ENCODE measurements at places on chromosomes 7 and 10.

- no peaks in the 10 kb centered on the region for H3K36me3 ChIP-seq
- DNase-seq, result no peak
- H3K27ac ChIP-seq, result no peak overlapping the region
- no peak overlapping the region for H3K4me3 ChIP-seq
- H3K27me3 ChIP-seq, result no peaks in the 10 kb centered on the region
Measured at GRCh38 chr10:110273474-110273873, 31.2 kb downstream of the SMNDC1 start.

DNA sequence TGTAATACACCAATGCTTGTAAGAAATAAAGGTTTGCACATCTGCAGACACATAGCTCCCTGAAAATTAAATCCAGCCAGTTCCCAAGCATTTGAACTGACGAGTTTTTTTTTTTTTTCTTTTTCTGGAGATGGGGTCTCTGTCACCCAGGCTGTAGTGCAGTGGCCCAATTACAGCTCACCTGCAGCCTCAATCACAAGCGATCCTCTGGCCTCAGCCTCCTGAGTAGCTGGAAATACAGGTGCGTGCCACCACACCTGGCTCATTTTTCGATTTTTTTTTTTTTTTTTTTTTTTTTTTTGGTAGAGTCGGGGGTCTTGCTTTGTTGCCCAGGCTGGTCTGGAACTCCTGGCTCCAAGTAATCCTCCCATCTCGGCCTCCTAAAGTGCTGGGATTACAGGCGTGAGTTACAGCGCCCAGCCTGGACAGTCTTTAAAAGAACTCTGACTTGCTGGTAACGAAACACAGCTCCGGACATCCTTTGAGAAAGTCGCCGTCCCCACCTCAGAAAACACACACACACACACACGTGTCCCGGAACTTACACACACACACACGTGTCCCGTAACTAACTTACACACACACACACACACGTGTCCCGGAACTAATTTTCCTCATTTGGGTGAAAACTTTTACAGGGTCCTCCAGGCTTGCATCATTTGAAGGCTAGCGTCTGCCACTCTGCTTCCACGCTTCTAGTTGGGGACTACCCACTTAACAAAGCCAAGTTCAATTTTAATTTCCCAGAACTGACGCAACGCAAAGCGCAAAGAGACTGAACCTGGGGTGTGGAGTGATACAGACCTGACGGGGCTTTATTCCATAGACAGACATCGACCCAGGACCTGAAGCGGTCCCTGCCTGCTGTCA is 18.6 kb downstream of the OCM2 start:
- peak overlapping the region; percentile 86 for H3K4me3 ChIP-seq
- no peaks in the 10 kb centered on the region for H3K27me3 ChIP-seq
- DNase-seq, result no peak
- peak overlapping the region; percentile 81 for H3K27ac ChIP-seq
- peaks cover 17% of the 10 kb centered on the region for H3K4me1 ChIP-seq

DNA sequence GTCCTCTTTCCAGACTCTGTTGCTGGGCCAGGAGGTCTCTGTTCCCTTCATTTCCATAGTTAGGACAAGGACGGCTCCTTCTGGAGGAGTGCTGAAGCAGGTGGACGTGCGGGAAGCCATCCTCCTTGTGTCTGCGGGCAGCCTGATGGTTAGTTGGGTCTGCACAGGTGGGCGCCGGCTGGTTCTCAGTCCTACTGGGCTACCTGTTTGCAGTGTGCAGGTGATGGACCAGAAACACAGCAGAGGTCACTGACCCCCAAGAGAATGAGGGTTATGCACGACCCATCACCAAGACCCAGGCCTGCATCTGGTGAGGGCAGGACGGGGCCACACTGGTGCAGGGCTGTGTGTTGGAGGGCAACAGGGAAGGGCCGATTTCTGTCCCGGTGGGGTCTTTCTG is 7.8 kb downstream of the RARRES2 start:
- DNase-seq, result no peak
- H3K36me3 ChIP-seq, result peaks cover 93% of the 10 kb centered on the region
- peak overlapping the region; percentile 22 for H3K27ac ChIP-seq

GRCh38 chr7:147465223-147465622 is 1125.3 kb upstream of the C7orf33 start:
- no peak overlapping the region for H3K27ac ChIP-seq
- no peak for DNase-seq
- H3K27me3 ChIP-seq, result no peaks in the 10 kb centered on the region
- H3K36me3 ChIP-seq, result no peaks in the 10 kb centered on the region

DNA sequence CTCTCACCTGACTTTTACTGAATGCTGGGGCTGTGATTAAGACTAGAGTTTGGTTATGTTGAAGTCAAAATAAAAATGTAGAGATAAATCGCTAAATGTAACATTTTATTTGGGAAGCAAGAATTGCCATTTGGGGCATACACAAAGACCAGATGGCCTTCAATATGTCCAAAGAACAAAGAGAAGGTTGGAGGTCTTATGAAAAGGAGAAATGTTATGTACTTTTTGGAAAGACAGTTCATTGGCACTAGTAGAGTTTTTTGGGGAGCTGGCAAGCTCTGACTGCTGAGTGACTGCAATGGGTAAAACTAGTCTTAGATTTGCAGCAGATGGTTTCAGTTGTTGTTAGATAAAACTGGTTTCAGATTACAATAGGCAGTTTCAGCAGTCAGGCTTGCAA is 35.6 kb upstream of the GALNT17 start:
- DNase-seq, result no peak
- no peak overlapping the region for H3K4me3 ChIP-seq
- H3K36me3 ChIP-seq, result no peaks in the 10 kb centered on the region
- no peaks in the 10 kb centered on the region for H3K27me3 ChIP-seq
- no peaks in the 10 kb centered on the region for H3K4me1 ChIP-seq
